ENCODE measurements at places on chromosomes 3 and 15.

GRCh38 chr15:43249236-43249635 lies 17.5 kb downstream of the TGM5 start:
- no peak for DNase-seq

DNA sequence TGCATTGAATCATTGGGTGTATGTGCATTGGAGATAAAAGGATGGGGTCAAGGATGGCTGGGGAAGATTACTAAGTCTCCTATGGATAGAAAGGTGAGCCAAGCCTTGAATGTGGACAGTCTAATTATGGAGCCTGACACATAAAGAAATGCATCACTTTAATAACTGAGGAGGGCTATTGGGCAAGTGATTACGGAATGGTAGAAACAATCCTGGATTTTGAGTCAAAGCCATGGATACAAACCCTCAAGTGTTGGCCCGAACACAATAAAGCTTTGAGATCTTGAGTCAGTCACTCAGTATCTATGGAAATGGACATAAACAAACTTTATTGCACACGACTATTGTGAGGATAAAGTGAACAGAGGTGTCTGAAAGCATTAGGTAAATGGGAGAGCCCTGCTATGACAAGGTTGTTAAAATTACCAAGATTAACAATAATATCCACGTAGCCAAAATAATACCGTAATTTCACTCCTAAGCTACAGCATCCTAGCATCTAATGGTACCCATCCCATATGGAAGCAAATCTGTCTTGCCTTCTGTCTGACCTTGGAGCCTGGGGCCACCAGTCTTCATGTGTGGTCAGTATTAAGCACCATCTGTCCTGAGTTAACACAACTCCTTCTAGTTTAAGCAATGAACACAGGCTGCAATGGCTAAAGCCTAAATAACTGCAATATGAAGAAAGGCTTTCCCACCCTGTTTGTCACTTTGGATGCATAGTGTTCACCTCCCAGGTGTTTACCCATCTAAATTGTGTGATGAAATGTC lies 136.9 kb upstream of the PRICKLE2 start:
- DNase-seq, result no peak

DNA sequence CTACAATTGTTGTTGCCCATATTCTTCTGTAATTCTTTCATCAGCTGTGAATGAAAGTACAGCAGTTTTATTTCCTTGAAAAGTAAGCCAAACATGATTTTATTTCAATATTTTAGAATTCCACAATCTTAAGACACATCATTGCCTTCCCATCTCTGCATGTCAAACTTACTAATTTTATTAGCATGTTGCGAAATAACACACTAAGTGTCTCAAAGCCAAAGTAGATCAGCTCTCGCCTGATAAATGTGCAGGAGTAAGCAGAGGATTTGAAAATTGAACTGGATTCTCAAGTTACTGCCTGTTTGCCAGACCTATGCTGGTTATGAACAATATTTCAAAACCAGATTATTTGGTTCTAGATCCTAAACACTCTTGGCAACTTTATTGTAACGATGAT lies 25.7 kb downstream of the TGFBR2 start:
- DNase-seq, result no peak

- no peak for DNase-seq
Measured at GRCh38 chr3:59658274-59658673, 608.4 kb upstream of the CFAP20DC start.

GRCh38 chr3:152779653-152780052 lies 55.3 kb upstream of the P2RY1 start:
- DNase-seq, result no peak

DNA sequence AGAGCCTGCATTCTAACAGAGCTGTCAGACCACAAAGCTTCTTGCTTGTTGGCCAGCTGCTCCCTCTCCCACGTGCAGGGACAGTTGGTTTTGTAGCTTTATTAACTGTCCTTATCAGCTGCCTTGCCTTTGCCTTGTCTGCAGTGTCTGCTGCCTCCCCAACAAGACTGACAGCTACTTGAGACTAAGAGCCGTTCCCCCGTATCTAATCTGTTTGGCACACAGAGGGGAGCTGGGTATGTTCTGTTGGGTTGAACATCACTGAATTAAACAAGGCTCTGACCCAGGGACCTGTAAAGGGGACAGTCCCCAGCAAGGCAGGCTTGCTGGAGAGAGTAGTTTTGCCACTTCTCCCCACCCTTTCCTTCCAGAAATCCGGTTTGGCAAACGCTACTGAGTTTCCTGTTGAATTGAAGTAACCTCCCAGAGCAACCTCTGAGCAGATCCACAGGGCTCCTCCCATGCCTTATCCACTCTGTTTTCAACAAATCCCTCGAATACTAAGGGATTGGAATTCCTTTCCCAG lies 116.1 kb downstream of the ANP32A start:
- DNase-seq, result no peak

DNA sequence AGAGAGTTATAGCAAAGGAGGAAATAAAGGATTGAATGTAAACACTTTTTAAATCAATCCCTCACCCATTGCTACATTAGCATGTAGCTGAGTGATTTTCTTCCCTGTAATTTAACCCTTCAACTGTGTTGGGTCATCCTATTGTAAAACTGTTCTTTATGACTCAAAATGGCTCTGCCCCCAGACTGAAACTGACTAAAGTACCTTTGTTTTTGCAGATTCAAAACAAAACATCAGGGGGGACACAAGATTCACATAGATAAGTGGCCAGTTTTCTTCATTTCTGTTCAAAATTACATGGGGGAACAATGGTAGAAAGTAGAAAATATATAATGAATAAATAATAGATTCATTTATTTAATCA lies 268.4 kb downstream of the IGSF11 start:
- DNase-seq, result no peak

DNA sequence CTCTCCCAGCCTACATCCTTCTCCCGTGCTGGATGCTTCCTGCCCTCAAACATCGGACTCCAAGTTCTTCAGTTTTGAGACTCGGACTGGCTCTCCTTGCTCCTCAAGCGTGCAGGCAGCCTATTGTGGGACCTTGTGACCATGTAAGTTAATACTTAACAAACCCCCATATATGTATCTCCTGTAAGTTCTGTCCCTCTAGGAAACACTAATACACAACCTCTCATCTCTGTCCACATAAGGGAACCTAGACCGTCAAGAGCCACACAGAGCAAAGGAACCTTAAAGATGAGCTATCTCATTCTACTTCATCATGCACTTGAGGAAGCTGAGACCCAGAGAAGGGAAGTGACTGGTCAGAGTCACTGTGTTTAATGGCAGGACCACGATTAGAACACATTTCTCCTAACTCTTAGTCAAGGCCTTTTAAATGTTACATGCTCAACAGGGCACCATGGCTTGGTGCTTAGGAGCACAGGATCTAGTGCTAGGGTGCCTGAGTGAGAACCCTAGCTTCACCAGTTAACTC lies 50.3 kb downstream of the NPTN start:
- no peak for DNase-seq

DNA sequence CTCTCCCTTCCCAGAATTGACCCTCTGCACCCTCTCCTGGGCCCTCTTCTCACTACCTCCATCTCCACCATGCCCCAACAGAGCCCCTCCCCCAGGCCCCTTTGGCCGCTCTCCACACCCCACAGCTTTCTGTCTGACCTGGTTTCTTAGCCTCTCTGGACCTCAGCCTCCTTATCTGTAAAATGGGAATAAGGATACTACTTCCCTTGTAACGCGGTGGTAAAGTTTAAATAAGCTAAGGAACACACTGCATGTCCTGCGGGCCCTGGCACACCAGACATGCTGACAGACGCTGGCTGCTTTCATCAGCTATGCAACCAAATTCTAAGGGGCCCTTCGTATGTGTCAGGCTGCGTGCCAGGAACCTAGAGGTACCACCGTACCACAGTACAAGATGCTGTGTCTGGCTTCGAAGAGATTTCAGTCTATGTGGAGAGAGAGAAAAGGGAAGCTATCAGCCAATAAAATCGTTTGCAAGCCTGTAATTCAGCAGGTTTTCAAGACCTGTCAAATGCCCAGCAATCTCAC lies 777 bp upstream of the SLC51A start:
- DNase-seq, result no peak

GRCh38 chr15:57134851-57135250 lies 216.4 kb downstream of the TCF12 start:
- DNase-seq, result peak; percentile 18

GRCh38 chr3:107662124-107662507 lies 139.4 kb downstream of the BBX start:
- DNase-seq, result peak; percentile 12

DNA sequence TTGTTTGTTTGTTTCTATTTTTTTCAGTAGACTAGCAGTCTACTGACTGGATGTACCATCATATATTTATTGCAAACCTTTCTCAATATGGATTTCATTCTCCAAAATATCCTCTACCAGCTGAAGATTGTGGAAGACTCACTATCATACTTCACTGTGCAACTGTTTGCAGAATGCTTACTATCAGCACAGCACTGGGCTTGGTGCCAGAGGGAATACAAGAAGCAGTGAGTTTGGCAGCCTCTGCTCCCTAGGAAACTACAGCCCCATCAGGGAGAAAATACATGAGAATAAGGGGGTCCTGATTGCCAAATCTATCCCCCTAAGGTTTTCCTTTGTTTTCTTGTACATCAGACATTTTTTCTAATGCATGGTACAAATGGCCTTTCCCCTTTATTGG lies 27.5 kb downstream of the AQP9 start:
- DNase-seq, result no peak

- DNase-seq, result no peak
Measured at GRCh38 chr3:87696124-87697013, 362.4 kb downstream of the CGGBP1 start.

- peak; percentile 40 for DNase-seq
Measured at GRCh38 chr3:63967675-63968611, 55.4 kb downstream of the PSMD6 start.

DNA sequence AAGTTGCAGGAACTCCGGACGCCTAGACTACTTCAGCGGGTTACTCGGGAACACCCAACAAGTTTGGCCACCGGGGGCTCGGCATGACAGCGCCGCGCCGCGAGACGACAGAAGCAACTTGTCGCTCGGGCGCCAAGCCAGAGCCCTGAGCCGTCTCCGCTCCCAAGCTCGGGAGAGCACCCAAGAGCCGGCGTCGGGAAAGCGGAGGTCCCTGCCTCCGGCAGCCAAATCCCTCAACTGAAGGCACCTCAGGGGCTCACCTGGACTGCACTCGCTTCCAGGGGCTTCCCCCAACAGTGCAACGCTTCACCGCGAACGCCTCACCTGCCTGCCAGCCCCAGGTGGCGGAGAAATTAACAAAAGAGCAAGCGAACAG lies 640 bp downstream of the MB21D2 start:
- DNase-seq, result peak; percentile 64

DNA sequence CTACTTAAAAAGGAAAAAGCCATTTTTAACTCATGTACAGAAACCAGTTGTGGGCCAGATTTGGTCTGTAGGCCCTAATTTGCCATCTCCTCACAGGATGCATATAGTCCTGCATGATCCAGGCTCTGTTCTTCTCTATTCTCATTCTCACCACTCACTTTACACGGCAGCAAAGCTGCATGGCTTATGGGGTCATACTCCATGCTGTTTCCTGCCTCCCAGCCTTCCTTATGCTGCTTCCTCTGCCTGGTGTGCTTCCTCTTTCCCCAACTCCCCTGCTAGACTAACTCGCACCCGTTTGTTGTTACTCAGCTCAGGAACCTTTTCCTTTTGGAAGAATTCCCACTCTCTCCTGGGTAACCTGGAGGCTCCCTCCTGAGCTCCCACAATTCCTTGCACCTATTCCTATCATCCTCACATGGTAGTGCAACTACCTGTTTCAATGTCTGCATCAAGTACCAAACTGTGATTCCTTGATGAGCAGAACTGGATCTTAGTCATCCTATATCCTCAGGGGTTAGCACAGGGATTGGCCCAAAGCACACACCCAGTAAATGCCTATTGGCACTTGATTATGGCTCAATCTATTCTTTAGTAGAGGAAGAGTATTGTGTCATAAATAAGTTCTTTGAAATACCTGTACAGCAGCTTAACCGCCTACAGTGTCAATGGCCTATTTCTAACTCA lies 172.1 kb upstream of the MITF start:
- no peak for DNase-seq

GRCh38 chr15:97522347-97522746 lies 438.2 kb upstream of the ARRDC4 start:
- DNase-seq, result no peak

GRCh38 chr3:149575213-149575960 lies 82.4 kb downstream of the WWTR1 start:
- peak; percentile 20 for DNase-seq

DNA sequence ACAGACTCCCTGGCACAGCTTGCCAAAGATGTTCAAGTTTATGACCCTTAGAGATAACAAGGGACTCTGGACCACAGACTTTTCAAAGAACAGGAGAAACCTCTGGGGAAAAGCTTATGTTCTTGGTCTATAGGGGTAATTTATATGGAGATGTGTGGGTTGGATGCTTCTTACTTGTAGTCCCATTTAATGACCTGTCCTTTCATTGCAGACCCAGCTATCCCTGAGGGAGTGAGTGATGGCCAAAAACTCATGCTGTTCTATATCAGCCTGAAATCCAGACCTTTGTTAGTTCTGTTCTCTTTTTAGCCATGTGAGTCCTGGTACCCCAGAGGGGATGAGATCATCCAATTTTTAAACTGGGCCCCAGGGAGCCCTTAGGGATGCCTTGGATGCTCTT lies 43.7 kb upstream of the MRPL3 start:
- no peak for DNase-seq

- no peak for DNase-seq
Measured at GRCh38 chr15:100983221-100983620, 64.1 kb downstream of the LRRK1 start.

- no peak for DNase-seq
Measured at GRCh38 chr3:62131050-62131449, 242.3 kb downstream of the FEZF2 start.

DNA sequence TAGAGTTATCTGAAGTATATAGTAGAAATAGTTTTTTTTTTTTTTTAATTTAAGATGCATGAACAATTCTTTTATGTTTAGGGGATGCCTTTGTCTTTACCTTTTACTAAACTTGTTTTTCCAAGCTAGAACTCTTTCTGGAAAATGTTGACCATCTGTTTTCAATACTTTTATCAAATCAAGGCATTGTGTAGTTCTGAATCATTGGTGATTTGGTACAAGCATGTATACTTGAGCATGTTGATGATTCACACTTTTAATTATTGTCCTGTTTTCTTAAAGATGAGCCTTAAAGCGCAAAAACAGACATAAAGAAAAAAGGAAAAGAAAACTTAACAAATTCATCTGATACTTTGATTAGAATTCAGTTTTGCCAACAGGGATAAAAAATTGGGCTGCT lies 28.3 kb downstream of the PDCD6IP start:
- DNase-seq, result no peak

- DNase-seq, result no peak
Measured at GRCh38 chr3:161508852-161509477, 12.4 kb downstream of the OTOL1 start.

DNA sequence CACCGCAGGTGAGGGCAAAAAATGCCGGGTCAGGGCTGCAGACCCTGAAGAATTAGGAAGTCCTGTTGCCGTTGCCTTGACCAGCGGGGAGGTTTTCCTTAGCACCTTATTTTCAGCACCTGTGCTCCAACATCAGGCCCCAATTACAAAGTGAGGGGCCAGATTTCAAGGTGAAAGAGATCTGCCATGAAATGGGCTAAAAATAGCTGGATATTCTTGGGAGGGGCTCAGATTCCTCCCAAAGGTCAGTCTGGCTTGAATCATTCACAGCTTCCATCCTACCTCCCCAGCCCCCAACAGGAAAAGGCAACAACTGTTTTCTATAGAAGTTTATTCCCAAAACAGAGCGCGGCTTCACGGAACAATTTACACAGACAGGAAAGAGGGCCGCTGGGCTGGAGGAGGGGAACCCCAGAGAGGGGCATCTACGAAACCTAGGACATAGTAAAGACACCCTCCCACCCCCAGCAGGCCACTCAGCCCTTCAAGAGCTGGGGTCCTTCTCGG lies 941 bp upstream of the SLC26A6 start:
- no peak for DNase-seq

- no peak for DNase-seq
Measured at GRCh38 chr3:155941354-155941753, 70.9 kb downstream of the GMPS start.

All from midbrain (tissue), 1 donor.